ENCODE measurements at places on chromosomes 16 and 17.

DNA sequence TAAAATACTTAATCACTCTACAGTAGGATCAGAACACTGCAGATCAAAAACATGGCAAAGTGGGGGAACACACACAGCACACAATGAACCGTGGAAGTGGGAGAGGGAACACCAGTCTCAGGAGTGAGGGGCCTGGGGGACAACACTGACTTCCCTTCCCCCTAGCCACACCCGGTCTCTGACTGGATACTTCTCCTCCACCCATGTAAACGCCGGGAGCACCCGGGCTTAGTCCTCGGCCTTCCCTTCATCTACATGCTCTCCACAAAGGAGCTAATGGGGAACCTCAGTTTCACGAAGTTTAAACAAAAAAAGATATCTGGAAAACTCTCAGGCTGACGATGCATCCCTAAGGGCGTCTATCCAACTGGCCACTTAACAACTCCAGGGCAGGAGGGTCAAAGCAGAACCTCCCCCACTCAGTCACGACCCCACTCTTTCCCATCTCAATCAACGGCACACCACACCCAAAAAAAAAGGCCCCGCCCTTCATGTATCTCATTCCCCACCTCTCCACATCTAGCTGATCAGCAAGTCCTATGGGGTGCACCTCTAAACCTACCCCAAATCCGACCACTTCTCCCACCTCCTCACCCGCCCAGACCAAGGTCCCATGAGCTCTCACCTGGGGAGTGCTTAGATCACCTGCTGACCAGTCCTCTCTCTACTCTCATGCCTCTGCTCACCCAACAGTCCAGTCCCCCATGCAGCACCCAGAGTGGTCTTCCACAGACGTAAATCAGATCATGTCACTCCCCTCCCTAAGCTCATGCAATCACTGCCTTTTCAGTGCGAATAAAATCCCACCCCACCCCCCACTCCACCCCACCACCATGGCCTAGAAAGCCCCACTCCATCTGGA, 7.4 kb downstream of the ZDHHC7 start:
- no peak for DNase-seq

- no peak for DNase-seq
Observed at GRCh38 chr17:17580662-17581470, 10.6 kb downstream of the PEMT start.

DNA sequence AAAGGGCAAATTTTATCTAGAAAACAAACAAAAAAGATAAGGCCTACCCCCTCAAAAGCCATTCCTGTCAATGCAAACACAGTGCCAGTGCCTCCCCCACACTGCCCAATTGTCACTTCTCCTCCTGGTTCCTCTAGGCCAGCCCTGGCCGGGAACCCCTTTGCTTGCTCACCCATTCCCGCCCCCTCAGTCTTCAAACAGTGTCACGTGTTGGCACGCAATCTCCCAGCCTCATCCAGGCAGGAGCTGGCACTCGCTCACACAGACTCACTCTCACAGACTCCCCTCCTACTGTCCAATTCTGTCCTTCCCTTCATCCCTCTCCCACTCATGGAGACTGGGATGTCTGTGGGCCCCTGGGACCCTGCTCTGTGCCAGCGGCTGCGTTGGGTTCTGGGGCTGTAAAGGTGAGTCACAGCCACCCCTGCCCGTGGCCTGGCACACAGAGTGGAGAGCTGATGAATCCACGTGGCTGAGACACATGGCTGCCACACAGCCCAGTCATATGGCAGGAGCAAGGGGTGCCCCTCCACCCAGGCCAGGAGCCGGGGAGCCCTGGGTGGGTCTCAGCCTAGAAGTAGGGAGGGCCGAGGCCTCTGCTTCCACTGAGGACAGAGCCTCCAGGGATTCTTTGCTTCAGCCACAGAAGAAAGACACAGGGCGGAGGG, 54.8 kb downstream of the VAC14 start:
- DNase-seq, result no peak

DNA sequence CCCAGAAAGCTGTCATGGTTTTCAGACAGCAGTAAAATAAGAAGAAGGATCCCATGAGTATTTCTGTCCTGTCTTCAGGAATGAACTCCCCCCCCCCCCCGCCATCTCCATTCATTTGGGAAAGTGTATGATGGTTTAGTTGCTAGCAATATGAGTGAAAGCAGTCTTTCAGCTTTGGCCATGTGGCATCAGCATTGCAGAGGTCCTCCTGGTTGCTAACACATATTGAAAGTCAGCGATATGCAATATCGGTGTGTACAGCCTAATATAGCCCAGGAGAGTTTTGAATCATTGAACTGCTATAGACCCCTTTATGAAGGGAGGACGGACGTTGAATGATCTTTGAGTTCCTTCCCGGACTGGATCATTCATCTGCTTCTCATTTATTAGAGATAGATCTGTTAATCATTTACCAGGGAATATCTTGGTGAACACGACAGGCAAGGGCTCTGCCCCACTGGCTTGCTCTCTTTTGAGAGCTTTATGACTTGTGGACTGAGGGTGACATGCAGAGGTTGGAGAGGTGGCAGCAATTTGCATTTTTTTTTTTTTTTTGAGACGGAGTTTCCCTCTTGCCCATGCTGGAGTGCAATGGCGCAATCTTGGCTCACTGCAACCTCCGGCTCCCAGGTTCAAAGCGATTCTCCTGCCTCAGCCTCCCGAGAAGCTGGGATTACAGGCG, 25.2 kb downstream of the DEF8 start:
- DNase-seq, result no peak

DNA sequence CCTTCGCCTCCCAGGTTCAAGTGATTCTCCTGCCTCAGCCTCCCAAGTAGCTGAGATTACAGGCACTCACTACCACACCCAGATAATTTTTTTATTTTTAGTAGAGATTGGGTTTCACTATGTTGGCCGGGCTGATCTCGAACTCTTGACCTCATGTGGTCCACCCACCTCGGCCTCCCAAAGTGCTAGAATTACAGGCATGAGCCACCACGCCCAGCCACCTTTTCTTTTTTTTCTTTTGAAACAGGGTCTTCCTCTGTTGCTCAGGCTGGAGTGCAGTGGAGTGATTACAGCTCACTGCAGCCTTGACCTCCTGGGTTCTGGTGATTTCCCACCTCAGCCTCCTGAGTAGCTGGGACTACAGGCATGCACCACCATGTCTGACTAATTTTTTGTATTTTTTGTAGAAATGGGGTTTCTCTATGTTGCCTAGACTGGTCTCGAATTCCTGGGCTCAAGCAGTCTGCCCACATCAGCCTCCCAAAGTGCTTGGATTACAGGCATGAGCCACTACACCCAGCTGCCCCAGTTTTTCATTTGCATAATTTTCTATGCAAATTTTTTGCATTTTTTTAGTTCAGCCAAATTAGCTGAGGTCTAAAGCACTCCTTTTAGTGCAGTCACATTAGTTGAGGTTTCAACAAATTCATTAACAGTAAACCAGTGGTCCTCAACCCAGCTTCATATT, 11.3 kb downstream of the WWP2 start:
- DNase-seq, result no peak

DNA sequence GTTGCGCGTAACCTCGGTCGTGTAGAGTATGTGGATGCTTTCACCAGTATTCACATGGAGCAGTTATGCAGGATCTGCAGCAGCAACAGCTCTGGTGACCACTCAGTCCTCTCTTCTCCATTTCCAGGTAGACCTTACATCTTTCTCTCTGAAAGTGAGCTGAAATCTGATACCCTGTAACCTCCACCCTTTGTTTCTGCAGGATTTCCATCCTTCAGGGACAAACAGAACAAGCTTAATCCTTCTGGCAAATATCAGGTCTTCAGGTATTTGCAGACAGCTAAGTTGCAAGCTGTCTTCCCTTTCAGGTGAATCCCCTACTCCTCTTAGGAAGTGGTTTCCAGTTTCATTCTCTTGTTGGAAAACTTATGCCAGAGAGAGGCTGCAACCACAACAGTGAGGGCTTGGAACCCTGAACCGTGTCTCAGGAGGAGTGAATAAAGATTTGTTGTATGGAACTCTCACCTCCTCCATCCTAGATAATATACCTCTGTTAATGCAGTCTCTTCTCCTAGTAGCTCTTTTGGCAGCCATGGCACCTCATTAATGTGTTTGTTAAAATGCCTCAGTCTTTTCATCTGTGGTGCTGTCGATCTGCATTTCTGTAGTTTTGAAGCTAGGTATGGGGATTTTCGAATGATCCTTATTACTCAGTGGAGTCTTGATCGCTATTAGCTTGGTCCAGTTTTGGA, 172.5 kb downstream of the PRKCA start:
- no peak for DNase-seq

DNA sequence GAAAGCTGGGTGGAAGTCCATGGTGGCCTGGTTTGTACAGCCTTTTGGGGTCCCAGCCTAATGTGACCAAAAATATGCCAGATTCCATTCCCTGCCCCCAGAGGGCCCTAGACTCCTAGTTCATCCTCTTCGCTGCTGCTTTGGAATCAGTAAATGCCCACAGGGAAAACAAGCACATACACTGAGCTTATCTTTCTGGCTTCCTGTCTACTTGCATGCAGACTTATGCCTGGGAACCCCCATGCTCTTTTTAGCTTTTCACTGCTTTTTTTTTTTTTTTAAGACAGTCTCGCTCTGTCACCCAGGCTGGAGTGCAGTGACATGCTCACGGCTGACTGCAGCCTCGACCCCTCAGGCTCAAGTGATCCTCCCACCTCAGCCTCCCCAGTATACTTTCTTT, 6.2 kb upstream of the CD300LG start:
- DNase-seq, result no peak

DNA sequence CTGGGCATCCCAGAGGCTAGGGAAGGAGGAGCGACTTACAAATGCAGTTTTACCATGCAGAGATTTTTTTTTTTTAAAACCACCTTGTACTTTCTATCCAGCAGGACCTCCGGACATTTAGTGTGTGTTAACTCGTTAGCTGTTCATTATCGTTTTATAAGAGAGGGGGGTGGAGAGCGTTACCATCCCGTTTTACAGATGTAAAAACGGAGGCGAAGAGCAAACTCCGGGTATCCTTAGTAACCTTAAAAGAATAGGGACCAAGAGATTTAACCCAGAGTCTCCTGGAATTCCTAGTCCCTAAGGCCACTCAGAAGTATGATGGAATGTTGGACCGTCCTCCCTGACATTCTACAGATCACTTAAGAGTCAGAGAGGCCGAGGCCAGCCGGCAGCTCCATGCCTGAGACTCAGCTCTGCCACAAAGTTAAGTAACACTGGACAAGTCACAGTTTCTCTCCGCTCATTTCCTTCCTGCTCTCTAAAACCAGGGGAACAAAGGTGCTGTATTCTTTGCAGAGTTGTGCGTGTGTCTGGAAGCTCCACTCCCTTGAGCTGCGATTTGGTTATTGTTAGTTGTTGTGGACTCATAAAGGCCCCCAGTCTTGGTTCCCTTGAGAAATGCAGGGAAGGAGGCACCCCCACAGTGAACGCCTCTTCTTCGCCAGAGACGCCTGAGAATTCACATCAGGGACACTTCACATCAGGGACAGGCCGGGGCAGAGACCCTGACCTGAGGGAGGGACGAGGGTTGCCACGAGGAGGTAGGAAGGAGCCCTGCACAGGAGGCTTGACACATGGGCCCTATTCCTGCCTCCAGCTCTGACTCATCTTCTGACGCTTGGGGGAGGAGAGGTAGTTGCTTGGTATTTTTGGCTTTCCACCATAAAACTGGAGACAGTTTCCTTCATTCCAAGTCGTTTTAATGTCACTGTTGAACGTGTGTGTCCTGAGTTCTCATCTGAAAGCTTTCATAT, 1.2 kb downstream of the DUSP14 start:
- no peak for DNase-seq

DNA sequence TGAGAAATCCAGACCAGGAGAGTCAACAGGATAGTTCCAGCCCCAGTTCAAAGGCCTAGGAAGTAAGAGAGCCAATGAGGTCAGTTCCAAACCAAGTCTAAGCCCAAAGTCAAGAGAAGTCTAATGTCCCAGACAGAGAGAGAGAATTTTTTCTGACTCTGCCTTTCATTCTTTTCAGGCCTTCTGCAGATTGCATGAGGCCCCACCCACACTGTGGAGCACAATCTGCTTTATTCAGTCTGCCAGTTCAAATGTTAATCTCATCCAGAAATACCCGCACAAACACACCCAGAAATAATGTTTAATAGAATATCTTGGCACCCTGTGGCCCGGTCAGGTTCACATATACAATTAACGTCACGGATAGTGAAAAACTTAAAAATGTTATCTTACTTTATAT, 962.4 kb upstream of the SOX9 start:
- DNase-seq, result no peak

GRCh38 chr16:4257646-4258556, 14.9 kb downstream of the TFAP4 start:
- DNase-seq, result no peak

DNA sequence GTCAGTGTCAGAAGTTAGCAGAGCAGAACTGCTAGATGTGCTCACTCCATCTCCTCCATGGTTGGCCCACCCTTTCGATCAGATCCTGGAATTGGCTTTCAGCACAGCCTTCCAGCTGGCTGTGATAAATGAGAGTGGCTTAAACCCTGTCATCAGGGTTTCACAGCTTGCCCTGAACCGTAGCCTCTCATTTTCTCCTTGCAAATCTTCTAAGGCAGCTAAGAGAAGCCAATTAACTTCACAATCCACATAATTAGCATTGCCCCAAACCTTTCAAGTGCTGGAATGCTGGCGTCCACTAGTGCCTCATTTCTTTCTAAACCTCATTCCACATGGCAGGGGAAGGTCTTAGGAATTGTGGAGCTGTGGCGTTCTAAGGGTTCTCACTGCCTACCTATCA, 21.7 kb downstream of the MILR1 start:
- DNase-seq, result no peak

DNA sequence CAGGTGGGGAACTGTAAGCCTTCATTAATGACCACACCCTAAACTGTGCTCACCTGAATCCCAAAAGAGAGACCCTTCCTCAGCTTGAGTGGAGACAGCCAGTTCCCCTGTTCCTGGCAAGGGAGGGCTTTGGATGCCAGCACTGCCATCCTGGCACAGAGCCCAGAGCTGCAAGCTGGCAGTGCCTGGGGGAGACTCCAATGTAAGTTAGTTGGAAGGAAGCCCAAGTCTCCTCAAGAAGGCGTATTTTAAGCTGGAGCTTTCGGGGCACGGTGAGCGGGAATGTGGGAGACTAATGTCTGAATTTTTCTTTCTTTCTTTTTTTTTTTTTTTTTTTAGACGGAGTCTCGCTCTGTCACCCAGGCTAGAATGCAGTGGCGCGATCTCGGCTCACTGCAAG, 4.7 kb downstream of the CDC42EP4 start:
- peak; percentile 31 for DNase-seq

DNA sequence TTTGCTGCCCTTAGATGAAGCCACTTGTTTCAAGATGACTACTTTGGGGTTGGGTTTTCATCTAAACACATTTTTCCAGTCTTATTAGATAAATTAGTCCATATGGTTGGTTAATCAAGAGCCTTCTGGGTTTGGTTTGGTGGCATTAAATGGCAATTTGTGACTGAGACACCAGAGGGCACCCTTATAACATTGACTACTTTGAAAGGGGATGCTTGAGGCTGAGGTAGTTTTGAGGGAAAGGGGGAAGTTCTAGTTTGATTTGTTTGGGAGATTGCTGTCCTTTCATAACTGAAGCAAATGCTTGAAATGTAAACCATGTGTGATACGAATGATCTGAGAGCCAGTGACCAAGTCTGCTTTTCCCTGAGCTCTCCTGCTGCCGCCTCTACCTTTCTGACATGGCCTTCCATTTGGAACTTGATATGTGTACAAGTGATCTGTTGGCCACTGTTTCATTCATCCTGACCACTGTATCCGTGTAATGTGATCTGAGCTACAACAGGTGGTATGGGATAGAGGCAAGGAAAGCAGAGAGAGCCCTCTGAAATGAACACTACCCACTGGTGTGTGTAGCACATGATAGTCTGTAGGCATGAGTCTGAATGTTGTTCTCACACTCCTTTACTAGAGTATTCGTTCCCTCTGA, 5.8 kb upstream of the RARA start:
- peak; percentile 42 for DNase-seq
